ENCODE measurements at places on chromosomes 13 and 19.

DNA sequence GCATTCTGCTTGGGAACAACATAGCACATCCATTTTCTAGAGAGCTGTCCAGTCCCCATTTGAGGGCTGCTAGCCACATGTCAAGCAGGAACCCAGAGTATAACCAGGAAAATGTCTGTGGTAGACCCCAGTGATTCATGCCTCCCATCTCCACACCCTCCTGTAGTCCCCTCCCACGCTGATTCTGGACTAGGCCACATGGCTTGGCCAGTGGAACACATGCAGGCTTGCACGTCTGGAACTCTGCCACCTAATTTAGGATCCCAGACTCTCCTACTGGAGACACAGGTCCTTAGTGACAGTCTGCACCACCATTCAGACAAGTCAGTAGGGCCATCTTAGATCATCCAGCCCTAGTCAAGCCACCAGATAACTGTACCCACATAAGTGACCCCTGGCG is 149.8 kb downstream of the ZIC5 start:
- DNase-seq, result no peak

GRCh38 chr19:39398297-39398864 is 7.2 kb downstream of the MED29 start:
- no peak for DNase-seq

DNA sequence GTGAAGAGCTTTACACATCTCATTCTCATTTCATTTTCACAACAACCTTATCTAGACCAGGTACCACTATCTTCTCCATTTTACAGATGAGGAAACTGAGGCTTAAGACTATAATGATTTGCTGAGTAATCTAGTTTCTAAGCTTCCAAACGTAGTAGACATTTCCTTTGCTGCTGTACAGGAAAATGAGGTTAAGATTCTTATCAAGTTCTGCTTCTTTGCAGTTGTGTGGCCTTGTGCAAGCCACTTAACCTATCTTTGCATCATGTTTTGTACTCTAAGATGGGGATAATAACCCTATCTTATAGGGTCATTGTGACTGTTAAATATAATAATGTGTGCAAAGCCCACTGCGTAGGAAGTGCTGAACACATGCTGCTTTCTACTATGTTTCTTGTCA is 307.9 kb downstream of the HS6ST3 start:
- no peak for DNase-seq

DNA sequence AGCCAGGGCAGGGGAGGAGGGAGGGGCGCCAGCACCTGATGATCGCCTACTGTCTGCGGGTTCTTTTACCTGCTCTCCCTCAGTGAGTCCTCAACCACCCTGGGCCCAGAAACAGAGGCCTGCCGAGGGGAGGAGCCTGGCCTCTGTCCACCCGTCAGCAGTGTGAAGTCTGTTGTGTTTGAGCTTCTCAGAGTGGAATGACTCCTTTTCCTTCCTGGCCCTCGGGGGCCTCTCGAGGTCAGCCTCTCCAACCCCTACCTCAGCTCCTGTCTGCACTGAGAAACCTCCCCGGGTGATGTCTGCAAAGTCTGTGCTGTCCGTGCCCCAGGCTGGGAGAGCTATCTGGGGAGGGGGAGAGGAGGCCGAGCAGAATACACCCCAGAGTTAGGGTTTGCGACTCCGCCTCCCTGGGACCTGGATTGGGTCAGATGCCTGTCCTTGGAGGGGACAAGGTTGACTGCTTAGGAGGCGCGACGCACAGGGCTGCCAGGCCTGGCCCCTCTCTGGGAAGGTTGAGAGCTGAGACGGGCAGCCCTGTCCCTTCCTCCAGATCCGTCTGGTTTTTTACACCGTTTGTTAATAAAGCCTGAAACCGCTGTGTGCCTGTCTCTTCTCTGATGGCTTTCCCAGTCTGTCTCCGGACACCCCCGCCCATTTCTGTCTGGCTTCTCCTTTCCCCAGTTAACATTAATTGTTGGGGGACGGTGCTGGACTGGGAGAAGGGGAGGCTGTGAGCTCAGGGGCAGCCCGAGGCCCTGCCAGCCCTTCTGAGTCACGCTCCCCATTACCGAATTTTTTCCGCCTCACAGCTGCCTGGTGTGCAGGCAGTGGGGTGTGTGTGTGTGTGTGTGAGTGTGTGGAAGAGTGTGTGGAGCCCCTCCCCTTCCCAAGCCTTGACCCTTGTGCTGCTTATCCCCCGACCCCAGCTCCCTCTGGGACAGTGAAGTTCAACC is 989 bp upstream of the SSC5D start:
- no peak for DNase-seq

DNA sequence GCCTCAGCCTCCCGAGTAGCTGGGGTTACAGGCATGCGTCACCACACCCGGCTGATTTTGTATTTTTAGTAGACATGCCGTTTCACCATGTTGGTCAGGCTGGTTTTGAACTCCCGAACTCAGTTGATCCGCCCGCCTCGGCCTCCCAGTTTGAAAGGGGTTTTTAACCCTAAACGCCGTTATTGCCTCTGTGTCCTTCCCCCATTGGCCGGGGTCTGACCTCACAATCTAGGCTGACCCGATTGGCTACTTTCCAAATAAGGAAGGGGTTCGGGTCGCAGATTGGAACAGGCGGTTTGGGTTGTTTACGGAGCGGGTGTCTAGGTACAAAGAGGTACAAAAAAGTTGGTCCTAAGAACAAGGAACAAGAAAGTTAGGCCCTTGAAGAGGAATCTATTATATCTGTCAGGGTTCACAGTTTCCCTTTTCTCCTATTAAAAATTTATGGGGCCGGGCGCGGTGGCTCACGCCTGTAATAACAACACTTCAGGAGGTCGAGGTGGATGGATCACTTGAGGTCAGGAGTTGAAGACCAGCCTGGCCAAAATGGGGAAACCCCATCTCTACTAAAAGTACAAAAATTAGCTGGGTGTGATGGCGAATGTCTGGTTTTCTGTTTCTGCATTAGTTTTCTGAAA is 1.0 kb downstream of the ZNF253 start:
- DNase-seq, result no peak

- DNase-seq, result no peak
Measured at GRCh38 chr13:63438951-63439350, 2023.3 kb upstream of the PCDH20 start.

DNA sequence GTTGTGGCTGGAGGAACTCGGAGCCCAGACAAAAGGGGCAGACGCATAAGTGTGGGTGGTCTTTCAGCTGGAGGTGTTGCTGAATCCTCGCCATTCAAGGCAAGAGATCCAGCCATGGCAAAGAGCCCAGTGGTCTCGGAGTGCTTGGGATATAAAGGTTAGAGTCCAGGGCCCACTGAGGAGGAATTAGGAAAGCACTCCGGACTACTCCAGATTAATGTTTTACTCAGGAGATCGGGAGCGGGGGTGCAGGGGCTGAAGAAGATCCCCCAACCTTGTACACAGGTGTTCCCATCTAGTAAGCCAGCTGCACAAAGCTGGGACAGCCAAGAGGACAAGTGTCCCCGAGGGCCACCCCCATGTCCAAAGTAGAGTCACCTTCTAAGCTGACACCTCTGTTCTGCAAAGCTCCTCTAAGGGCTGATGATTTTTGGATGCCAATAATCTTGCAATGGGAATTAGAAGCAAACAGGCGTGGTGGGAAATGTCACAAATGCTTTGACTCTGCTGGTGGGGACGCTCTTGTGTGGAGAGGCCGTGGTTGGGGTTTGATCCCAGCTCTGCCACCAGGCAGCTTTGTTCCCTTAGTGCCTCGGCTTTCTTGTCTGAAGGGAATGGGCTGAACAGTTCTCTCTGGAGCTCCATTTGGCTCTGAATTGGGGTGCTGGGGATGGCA is 194.3 kb upstream of the SOX1 start:
- DNase-seq, result no peak

DNA sequence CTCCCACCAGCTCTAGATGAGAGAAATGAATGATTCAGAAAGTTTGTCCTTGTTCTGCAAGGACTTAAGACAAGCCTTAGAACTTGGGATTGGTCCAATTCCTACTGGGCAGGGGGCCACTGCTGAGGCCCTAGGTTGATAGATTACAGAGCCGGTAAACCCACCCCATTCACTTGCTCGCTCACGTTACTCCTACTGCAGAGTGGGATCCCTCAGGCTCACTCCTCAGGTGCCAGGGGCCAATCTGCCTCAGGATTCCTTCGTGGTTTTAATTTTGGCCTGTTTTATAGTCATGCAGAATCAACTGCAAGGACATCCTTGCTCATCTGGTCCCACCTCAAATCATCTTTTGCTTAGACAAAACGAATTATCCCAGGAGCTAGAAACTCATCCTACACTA is 59.0 kb downstream of the SERP2 start:
- no peak for DNase-seq

DNA sequence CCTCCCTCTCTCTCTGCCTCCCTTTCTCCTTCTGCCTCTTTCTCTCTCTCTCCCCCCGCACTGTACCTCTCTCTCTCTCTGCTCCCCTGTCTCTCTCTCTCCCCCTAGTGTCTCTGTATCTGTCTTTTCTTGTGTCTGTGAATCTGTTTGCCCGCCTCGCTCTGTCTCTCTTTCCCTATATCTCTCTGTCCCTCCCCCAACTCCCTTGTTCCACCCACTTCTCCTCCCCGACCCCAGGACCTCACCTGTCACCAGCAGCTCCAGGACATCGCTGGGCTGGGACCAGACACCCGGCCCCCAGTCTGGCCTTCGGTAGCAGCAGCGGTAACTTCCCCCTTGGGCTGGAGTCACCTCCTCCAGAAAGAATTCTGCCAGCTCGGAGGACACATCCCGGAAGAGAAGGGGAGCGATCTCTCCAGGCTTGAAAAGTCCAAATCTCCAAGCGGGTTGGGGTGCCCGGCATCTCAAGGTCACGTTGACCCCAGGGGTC is 3.9 kb downstream of the OSCAR start:
- no peak for DNase-seq

DNA sequence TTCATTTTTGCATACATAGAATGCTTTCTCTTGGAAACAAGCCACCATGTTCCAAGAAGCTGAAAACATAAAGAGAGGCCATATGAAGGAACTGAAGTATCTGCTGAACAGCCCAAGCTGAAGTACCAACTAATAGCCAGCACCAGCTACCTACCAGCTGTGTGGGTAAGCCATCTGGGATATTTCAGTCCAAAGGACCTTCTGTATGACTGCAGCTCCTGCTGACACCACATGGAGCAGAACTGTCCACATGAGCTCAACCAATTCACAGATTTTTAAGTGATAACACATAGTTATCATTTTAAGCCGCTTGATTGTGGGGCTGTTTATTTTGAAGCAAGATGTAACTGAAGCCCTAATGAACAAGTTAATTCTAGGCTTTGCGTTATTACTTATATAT is 621.1 kb upstream of the KLHL1 start:
- no peak for DNase-seq

- no peak for DNase-seq
Measured at GRCh38 chr19:38606131-38606530, 11.6 kb downstream of the MAP4K1 start.

GRCh38 chr13:36763126-36763722 is 55.8 kb upstream of the RFXAP start:
- no peak for DNase-seq

DNA sequence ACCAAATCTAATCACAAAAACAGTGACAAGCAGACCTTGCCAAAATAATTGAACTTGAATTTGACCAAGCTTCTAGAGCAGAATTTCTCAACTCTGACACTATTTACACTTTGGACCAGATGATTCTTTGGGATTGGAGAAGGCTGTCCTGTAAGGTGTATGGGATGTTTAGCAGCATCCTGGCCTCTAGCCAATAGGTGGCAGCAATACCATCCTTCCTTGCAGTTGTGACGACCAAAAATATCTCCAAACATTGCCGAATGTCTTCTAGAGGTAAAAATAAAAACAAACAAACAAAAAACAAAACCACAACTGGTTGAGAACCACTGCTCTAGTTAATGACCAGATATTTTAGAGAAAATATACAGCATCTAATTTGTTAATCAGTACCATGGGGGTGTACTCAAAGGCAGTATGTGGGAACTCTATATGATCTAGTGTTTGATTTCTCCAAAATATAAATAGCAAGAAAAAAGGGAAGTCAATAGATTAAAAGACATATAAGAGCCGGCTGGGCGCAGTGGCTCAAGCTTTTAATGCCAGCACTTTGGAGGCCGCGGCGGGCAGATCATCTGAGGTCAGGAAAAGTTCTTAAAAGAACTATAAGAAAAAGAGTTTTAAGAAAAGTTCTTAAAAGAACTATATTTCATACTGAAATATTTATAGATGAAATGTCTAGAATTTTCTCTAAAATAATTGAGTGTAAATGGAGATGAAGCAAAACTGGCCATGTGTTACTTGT is 60.9 kb upstream of the ZNF527 start:
- no peak for DNase-seq
